ENCODE measurements at places on chromosomes 6 and 20.

GRCh38 chr6:170046791-170047626, 243.9 kb downstream of the DLL1 start:
- no peak for DNase-seq

GRCh38 chr6:158737710-158738615, 81.2 kb downstream of the EZR start:
- no peak for DNase-seq

DNA sequence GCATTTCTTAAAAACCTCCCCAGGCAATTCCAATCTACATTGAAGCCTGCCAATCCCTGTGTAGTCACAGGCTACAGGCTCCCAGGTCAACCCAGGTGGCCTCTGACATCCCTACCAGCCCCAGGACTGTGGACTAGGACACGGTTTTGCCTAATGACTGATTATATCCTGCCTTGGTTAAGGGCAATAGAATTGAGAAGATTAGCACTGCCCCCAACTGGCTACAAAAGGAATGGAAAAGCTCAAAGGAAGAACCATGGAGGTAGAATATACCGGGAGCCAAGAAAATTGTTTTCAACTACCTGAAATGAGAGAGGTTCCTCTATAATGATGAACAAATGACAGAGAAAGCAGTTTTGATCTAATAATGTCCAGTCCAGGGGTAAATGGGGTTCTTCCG, 421.1 kb upstream of the AGPAT4 start:
- DNase-seq, result no peak

- peak; percentile 90 for DNase-seq
These were observed 9.6 kb upstream of the PKIG start for GRCh38 chr20:44572551-44573500.

DNA sequence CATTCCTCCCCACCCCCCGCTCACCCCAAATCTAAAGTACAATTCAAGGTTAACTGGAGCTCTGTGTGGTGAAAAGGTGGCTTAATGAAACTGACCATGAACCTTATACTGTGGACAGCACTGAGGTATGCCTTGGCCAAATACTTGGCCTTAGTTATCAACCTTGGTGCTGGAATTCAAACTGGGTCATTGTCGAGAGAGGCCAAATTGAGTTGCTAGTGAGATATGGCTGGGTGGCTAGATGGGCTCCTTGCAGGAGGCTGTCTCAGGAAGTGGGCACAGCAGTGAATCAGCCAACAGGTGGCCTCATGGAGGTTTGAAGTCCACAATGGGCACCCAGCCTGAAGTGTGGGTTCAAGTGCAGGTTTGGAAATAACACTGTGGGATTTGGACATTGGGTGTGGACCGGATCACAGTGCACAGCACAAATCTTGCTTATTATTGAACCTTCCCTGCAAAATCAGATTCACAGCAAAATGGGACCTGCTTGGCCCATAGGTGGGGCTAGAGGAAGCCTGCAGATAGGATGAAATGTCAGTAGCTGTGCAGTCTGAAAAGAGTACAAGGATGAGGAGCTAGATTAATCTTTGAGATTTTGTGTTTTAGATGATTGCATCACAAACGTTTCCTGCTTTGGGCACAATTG, 5.6 kb upstream of the BTBD3 start:
- DNase-seq, result no peak

DNA sequence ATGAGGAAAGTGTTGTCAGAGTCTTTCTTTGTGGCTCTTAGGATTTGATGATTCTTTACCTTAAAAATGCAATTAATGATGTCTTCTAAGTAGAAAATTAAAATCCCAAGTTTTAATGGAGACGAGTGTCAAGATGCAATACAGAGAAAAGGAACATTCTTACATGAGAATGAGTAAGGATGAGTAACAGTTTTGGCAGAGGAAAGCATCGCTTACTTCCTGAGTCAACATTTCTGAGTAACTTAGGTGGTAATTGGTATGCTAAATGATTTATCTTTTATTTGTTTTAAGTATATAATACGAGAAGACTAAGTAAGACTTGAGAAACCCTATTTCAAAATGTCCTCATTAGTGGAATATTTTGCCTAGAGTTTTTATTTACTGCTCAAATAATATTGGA, 101.3 kb downstream of the RTN4IP1 start:
- peak; percentile 96 for DNase-seq

DNA sequence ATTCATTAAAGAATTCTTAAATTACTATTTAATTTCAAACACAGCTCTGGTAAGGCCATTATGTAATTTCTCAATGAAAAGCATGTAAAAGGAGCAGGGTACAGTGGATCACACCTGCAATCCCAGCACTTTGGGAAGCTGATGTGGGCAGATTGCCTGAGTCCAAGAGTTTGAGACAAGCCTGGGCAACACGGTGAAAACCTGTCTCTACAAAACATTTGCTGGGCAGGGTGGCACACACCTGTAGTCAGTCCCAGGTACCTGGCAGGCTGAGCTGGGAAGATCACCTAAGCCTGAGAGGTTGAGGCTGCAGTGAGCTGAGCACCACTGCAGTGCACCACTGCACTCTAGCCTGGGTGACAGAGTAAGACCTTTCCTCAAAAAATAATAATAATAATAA, 37.4 kb downstream of the MDN1 start:
- DNase-seq, result no peak

DNA sequence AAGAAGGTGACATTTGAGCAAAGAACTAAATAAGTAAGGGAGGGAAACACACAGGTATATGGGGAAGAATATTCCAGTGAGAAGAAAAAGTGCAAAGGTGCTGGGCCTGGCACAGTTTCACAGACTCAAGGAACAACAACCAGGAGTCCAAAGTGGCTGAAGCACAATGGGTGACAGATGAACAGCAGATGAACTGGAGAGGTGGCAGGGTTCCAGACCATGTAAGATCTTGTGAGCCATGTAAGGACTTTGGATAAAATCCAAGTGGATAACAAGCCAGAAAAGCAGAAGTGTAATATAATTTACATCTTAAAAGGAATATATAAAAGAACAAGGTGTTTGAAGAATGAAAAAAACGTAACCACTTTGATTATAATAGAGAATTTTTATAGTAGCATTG, 87.9 kb downstream of the MMS22L start:
- no peak for DNase-seq
